ENCODE measurements at places on chromosomes 2 and 18. TPM values are rescaled to one million over a fixed set of nuclear protein-coding genes. Genes with fewer than 3 reads are reported as not detected.

DNA sequence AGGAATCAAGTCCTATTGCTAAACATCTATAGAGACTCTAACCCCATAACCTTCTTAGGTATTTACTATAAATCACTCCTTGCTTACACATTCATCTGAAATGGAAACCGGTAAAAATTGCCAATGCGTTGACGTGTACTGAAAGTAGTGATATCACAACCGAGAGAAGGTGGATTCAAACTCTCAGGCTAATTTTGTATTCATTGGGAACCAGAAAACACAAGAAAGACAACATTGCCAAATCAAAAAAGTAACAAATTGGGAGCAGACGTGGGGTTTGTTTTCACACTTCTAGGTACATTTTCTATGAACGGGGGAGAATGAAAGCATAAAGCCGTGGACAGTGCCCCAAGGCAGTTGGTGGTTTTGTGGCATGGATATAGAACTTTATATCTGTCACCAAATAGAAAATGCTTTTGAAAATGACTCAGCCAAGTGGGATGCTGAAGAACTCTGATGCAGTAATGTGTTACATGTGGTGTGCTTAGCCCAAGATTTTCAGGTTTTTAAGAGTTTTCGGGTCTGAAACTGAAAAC, 155.1 kb upstream of the RASGRP3 start:
- H3K27me3 ChIP-seq = no peaks in the 10 kb centered on the region
- H3K4me3 ChIP-seq = no peak overlapping the region
- no peak for DNase-seq
- H3K36me3 ChIP-seq = no peaks in the 10 kb centered on the region
- H3K27ac ChIP-seq = no peak overlapping the region
- H3K4me1 ChIP-seq = no peaks in the 10 kb centered on the region

NOSTRIN gene
- total RNA-seq = not detected

TMEM17 gene
- total RNA-seq = not detected

CMPK2 gene
- total RNA-seq = 11.4 TPM

ANKRD62 gene
- total RNA-seq = not detected

FEV gene
- total RNA-seq = not detected

GRCh38 chr2:231127936-231128335, 3.1 kb upstream of the HTR2B start:
- DNase-seq = no peak
- H3K4me3 ChIP-seq = no peak overlapping the region
- H3K36me3 ChIP-seq = no peaks in the 10 kb centered on the region
- H3K4me1 ChIP-seq = no peaks in the 10 kb centered on the region
- no peaks in the 10 kb centered on the region for H3K27me3 ChIP-seq
- no peak overlapping the region for H3K27ac ChIP-seq

TSPYL6 gene
- not detected for total RNA-seq

GRCh38 chr2:86031151-86031550, 74.5 kb downstream of the POLR1A start:
- H3K27ac ChIP-seq = no peak overlapping the region
- no peak for DNase-seq
- H3K4me1 ChIP-seq = peaks cover 22% of the 10 kb centered on the region
- H3K4me3 ChIP-seq = no peak overlapping the region

DNA sequence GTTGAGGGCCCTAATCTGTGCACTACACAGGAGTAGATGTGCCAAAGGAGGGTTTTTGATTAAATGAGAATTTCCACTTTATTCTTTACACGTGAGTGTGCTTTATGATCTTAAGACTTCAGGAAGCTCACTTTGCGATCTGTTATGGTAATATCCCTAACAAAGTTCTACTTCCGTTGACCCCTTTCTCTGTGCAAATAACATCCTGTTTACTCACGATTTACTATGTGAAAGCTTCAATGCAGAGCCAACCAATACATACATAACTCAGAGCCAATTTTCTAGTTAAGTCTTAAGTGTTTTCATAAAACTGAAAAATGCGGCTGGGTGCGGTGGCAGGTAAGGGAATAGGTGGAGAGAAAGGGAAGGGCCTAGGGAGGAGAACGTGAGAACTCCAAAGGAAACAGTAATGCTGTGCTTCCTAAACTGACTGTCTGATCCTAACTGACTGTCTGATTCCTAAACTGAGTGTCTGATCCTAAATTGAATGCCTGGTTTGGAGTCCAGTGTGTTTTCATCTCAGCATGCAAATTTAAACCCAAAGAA, 87.6 kb downstream of the PLCL1 start:
- no peaks in the 10 kb centered on the region for H3K4me1 ChIP-seq
- no peaks in the 10 kb centered on the region for H3K27me3 ChIP-seq
- H3K27ac ChIP-seq = no peak overlapping the region

MSTN gene
- total RNA-seq = not detected

DNA sequence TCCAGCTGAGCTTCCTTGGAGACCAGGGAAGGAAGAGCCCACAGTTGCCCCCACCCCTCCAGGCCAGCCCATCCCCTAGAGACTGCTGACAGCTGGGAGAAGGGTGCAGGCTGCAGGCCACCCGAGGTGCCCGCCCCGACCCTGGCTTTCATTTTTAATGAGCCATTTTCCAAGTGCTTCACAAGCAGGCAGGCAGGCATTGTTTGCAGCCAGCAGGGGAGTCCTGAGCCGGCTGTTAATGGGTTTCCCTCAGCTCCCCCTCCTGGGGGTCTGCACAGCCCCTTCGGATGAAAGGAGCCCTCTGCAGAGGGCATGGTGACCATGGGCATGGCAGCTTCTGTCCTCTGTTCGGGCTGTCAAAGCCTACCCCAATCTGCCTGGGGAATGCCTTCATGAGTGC, 94.5 kb downstream of the ZBTB7C start:
- no peaks in the 10 kb centered on the region for H3K4me1 ChIP-seq
- DNase-seq = no peak
- no peak overlapping the region for H3K27ac ChIP-seq
- no peak overlapping the region for H3K4me3 ChIP-seq

Data from natural killer cell (primary cell).